ENCODE measurements at places on chromosomes 7 and 10. TPM values are rescaled to one million over a fixed set of nuclear protein-coding genes. Genes with fewer than 3 reads are reported as not detected.

- DNase-seq = no peak
Measured at GRCh38 chr7:42674541-42674940, 237.3 kb downstream of the C7orf25 start.

GRCh38 chr10:122033224-122033926 lies 44.4 kb downstream of the TACC2 start:
- no peak for DNase-seq

GRCh38 chr7:68684246-68684839 lies 913.9 kb upstream of the AUTS2 start:
- DNase-seq = peak; percentile 17

DNA sequence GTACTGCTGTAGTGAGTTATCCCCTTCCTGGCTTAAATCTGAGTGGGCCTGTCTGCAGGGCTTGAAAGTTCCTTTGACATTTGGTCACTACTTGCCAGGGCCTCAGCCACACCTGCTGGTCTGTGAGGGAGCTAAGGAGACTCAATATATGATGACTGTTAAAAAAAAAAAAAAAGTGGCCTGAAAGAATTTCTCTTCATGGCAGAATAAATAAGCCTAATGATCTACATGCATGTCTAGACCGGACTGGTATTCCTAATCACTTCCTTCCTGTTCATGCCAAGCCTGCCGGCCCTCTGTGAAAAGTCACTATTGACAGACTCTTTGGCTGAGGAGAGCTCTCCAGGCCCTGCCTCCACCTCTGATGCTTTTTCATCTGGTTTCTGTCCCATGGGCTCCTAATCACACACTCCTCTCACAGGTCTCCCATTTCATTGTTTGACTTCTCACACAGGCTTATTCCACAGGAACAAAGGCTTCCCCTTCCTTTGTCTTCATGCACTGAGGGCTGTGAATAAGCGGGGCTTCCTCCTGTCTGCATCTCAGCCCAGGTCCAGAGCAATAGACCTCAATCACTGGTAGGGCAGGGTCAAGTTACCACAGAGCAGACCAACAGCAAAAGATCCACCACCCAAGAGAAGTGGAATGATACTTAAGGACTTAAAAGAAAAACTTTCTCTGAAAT lies 99.1 kb upstream of the SEC61G start:
- DNase-seq = no peak

The CUEDC2 gene
- 87.6 TPM for polyA plus RNA-seq

The CUZD1 gene
- 0.56 TPM for polyA plus RNA-seq
